HuH-7 (cell line): ENCODE measurements at places on chromosomes 16 and 17.

- DNase-seq, result no peak
These were observed 4.5 kb upstream of the SLC5A11 start for GRCh38 chr16:24841291-24841690.

DNA sequence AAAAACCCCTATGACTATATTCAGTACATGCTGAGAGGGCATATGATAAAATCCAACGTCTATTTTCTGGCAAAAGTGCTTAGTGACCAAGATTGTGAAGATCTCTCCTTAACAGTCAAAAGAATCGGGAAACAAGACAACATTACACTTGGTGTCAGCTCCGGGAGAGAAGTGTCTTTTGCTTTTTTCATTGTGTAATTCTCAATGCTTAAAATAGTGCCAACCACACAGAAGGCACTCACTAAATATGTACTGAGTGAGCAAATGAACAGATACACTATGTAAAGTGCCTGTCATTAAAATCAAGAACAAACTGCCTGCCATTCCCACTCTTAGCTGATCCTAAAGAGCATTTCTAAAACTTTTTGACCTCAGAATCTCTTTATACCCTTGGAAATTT, 34.1 kb downstream of the VPS53 start:
- no peak for DNase-seq

GRCh38 chr17:80260069-80260535, 550 bp upstream of the RNF213 start:
- peak; percentile 91 for DNase-seq

DNA sequence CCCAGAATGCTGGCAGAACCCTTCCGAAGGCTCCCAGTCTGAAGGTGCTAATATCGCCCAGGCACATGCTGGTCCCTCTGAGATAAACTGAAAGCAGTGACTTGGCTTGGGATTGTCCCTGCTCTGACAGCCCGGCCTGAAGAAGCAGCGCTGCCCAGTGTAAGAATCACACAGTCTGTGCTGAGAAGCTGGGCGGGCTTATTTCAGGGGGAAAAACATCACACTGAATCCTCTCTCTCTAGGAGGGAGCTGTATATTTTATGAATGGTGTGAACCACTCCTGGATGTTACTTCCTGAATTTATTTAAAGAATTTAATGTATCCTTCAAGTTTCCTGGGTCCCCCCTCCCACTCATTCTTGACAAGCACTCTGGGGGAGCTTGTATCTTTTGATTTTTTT, 36.3 kb downstream of the GAS7 start:
- no peak for DNase-seq

- DNase-seq, result no peak
These were observed 712 bp downstream of the TMEM256 start for GRCh38 chr17:7403043-7403726.

GRCh38 chr17:2008332-2009126, 16.6 kb downstream of the RTN4RL1 start:
- DNase-seq, result no peak

DNA sequence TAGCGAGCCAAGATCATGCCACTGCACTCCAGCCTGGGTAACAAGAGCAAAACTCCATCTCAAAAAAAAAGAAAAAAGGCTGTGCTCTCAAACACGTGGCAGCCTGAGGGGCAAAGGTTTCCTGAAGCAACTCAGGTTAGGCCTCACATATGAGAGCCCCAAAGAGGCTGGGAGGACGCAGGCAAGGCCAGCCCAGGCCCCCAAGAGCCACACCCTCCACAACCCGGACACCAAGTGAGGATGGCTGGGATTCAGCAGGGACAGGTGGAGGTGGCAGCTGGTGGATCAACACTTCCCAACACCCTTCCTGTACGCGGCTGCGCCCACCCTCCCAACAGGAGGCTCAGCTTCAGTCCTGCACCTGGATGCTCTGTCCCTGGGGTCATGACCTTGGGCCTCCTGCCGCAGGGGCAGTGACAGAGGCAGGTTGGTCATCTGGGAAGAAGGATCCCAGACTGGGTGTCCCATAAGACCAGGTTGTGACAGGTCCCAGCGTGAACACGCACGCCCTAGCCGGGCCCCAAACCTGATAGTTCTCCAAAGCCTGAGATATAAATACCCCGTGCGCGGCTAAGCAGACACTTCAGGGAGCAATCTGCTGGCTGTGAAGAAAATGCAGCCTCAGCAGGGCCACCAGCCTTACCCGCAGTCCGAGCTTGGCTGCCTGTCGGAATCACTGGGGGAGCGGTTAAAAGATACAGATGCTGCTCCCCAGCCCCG, 78.1 kb downstream of the TIMM22 start:
- no peak for DNase-seq

GRCh38 chr16:27256861-27257260, 11.7 kb downstream of the NSMCE1 start:
- no peak for DNase-seq

DNA sequence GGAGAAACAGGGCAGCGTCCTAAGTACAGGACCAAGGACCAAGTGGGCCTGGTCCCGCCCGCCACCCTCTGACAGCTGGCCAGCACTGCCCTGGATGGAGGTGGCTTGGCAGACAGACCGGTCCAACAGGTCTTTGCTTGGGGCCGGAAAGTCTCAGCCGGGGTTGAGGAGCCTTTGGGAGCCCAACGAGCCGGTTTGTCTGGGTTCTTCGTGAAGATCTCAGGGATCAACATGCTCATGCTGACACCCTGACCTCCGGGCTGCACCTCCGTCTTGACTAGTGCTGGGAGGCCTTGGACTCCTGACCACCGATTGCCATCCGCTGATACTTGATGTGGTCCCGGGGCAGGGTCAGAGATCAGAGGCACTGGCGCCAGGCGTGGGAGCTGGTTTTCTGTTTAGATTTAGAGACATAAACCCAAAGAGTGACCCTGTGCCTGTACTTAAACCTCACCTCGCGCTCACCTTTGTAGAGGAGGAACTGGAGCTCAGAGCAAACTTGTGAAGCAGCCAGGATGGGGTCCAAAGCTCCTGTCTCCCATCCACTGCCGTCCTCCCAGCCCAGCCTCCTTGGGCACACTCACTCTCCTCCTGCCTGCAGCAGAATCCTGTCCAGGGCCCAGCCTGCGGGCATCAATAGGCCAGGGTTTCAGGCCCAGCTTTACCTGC, 92.1 kb upstream of the GSE1 start:
- no peak for DNase-seq
